Lower lobe of right lung (tissue), 2 donors: ENCODE measurements at places on chromosomes 6 and 20. TPM values are rescaled to one million over a fixed set of nuclear protein-coding genes. Genes with fewer than 3 reads are reported as not detected.

- peaks cover 86% of the 10 kb centered on the region for H3K27me3 ChIP-seq
- H3K36me3 ChIP-seq: no peaks in the 10 kb centered on the region
- no peak overlapping the region for H3K27ac ChIP-seq
- no peak overlapping the region for H3K4me3 ChIP-seq
- no peaks in the 10 kb centered on the region for H3K4me1 ChIP-seq
Observed at GRCh38 chr20:46250772-46251171, 57.5 kb downstream of the CDH22 start.

The PTCRA gene
- 9.8 TPM for total RNA-seq

GRCh38 chr6:22699151-22699550 lies 129.8 kb downstream of the HDGFL1 start:
- H3K36me3 ChIP-seq: no peaks in the 10 kb centered on the region
- H3K4me1 ChIP-seq: no peaks in the 10 kb centered on the region
- no peak overlapping the region for H3K4me3 ChIP-seq

DNA sequence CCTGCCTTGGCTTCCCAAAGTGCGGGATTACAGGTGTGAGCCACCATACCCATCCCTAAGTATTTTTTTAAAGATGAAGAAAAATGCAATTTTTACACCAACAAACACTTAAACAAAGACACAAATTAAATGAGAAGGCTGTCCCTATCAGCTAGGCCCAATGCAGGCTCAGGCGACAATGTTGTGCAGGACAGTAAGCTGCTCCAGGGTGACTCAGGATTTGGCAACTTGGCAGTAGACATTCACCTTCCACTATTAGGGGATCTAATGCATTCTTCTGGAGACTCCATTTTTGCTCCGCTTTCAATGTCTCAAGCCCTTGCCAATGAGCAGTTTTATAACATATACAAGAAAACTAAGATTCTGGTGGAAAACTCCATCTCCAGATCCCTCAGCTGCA lies 19.7 kb downstream of the NDRG3 start:
- no peak overlapping the region for H3K27ac ChIP-seq
- peaks cover 2% of the 10 kb centered on the region for H3K36me3 ChIP-seq
- no peak overlapping the region for H3K4me3 ChIP-seq
- no peaks in the 10 kb centered on the region for H3K4me1 ChIP-seq
- no peak for DNase-seq

- H3K36me3 ChIP-seq: peaks cover 10% of the 10 kb centered on the region
- H3K27ac ChIP-seq: no peak overlapping the region
- H3K27me3 ChIP-seq: no peaks in the 10 kb centered on the region
- DNase-seq: peak; percentile 66
Observed at GRCh38 chr20:63772781-63773518, 33.4 kb downstream of the SLC2A4RG start.

- H3K27me3 ChIP-seq: no peaks in the 10 kb centered on the region
- no peak overlapping the region for H3K4me3 ChIP-seq
- no peak for DNase-seq
- no peaks in the 10 kb centered on the region for H3K4me1 ChIP-seq
- H3K36me3 ChIP-seq: no peaks in the 10 kb centered on the region
- H3K27ac ChIP-seq: no peak overlapping the region
Observed at GRCh38 chr6:90146921-90147649, 149.6 kb downstream of the BACH2 start.

DNA sequence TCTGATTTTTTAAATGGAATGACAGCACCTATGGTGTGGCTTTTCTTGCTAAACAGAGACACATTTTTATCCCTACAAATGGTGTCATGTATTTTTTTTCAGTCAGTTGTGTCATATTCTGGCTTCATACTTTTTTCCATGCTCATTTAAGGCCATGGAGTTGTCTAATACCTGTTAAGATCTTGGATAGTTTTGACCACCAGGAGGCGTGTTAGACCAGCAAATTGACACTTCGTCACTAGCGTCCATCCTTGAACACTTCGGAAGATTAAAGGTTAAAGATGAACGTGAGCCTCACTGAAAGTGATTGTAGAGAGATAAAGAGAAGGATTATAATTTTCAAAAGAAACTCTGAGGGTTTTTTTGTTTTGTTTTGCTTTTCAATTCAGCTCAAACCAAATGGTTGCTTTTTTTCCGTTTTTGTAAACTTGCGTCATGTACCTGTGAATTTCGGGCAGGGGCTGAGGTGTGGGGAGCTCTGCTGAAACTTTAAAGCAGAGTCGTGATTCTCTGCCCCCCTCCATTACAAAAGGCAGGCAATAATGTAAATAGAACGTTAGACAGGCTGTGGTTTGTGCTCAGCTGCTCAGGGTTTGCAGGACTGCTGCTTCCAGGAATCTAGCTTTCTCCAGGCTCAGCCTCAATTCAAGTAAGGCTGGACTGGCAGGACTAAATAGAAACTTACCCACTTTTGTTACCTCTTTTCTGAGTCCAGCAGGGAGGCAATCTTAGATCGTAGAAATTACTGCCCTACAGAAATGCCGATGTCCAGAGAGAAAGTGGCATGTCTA lies 245.1 kb downstream of the FOXA2 start:
- no peak for DNase-seq
- no peak overlapping the region for H3K4me3 ChIP-seq
- H3K36me3 ChIP-seq: no peaks in the 10 kb centered on the region
- H3K27ac ChIP-seq: no peak overlapping the region
